ENCODE measurements at places on chromosomes 6 and 20. TPM values are rescaled to one million over a fixed set of nuclear protein-coding genes. Genes with fewer than 3 reads are reported as not detected.

Gene BPIFB2
- total RNA-seq: not detected

Gene SIRPB2
- not detected for total RNA-seq

Gene TFAP2A
- total RNA-seq: 53.2 TPM

Gene RAB32
- total RNA-seq: 325 TPM

Gene EYS
- not detected for total RNA-seq

Gene VSX1
- total RNA-seq: not detected

Gene TREML2
- not detected for total RNA-seq

Gene SLC52A3
- total RNA-seq: not detected

Gene FAM210B
- total RNA-seq: 16.5 TPM

Gene MRPS18B
- total RNA-seq: 160 TPM

Gene OGFR
- total RNA-seq: 41.8 TPM

Gene LTB
- total RNA-seq: not detected

Gene POU3F2
- 1.1 TPM for total RNA-seq

Gene DYNLT2
- 1.9 TPM for total RNA-seq

Gene ASIP
- total RNA-seq: not detected

Gene IL20RA
- not detected for total RNA-seq

Gene PTK6
- total RNA-seq: 0.34 TPM

Gene ZDHHC14
- total RNA-seq: 13.8 TPM

Gene HELZ2
- total RNA-seq: 424 TPM

Gene PXMP4
- 6.9 TPM for total RNA-seq

Gene SIRPG
- not detected for total RNA-seq

Gene PPP1R18
- 35.6 TPM for total RNA-seq

Gene BHLHE23
- not detected for total RNA-seq

Gene CDKAL1
- 17.6 TPM for total RNA-seq

Gene SOX18
- 0.34 TPM for total RNA-seq

Gene TSPO2
- total RNA-seq: not detected

Gene PSORS1C1
- total RNA-seq: under 0.01 TPM

Gene ATP9A
- total RNA-seq: 17.1 TPM

Gene AKAP12
- total RNA-seq: 33.0 TPM

Gene ALDH8A1
- total RNA-seq: 2.3 TPM

Gene ADNP
- 24.1 TPM for total RNA-seq

Gene GPR63
- total RNA-seq: 0.34 TPM

Gene PBX2
- total RNA-seq: 37.8 TPM

Gene XKR7
- not detected for total RNA-seq

Measured in melanocyte of skin (primary cell).